ENCODE measurements at places on chromosomes 7 and 10.

DNA sequence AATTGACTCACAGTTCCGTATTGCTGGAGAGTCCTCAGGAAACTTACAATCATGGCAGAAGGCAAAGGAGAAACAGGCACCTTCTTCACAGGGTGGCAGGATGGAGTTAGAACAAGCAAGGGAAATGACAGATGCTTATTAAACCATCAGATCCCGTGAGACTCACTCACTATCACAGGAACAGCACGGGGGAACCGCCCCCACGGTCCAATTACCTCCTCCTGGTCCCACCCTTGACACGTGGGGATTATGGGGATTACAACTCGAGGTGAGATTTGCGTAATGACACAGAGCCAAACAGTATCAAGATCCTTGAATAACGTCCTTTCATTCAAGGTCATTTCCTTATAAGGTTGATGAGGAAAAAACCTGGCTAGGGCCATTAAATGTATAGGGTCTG, 176.6 kb downstream of the TPK1 start:
- no peak for DNase-seq

DNA sequence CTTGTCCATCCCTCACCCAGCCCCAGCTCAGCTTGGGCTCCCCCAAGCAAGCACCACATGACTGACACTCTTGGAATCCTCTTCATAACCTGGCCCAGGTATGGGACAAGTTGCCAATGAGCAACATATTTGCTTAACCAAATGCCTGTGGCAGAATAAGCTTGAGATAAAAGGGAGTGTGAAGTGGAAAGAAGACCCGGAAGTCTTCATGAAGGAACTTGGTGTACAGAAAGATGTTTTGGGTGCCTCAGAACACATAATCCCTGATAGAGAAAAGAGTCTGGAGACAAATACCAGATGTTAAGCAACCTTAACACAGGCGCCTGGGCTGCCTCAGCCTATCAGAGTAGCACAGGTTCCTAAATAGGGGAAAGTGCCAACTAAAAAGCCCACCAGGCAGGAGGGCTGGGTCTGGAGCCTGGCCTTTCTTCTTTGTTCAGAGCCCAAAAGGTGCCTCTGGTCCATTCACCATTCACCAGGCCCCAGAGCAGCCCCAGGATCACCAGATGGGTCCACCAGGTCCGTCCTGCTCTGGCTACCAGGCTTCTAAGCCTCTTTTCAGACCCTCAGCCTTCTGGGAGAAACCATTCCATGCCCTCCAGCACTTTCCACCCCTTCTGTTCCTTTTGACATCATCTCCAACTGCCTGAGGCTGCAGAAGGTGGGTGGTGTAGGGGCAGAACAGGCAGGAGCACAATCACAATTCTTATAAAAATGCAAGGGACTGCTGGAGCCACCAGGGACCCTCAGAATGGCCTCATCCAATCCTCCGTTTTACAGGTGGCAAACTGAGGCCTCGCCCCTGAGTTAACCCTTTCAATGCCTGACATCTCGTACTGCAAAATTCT, 22.6 kb downstream of the KCNMA1 start:
- DNase-seq: no peak

- DNase-seq: no peak
Measured at GRCh38 chr10:87632454-87632853, 27.2 kb upstream of the PAPSS2 start.

- no peak for DNase-seq
Measured at GRCh38 chr7:157465891-157466866, 129.4 kb downstream of the DNAJB6 start.

- no peak for DNase-seq
Measured at GRCh38 chr7:124497176-124497575, 268.4 kb downstream of the GPR37 start.

DNA sequence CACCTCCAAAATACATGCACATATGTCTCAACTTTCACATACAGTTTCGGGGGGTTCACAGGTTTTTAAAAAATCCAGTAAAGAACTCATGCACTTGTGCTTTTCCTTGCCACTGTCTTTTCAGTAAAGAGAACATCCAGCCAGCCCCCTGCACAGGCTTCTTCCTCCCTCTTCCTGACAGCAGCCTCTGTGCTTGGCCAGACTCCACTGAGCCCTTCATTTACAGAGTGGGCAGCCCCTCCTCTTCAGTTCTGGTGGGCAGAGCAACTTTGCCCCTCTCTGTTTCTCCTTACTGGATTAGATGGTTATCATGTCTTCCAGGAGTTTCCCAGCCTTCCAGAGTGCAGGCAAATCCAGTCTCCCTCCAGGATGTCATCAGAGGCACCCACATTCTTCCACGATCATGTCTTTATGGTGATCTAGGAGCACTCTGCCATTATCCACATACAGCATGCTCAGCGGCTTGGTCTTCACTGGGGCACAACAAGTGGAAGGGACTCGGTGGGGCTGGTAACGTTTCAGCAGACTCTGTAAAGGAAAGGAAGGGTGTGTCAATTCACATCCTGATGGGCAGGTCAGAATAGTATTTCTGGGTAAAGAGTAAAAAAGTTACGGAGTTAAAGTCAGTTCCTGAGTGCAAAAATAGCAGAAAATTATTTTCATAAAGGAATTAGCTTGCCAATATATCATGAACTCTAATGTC, 8.8 kb downstream of the NODAL start:
- no peak for DNase-seq

GRCh38 chr7:139683137-139683921, 94.5 kb downstream of the HIPK2 start:
- no peak for DNase-seq

DNA sequence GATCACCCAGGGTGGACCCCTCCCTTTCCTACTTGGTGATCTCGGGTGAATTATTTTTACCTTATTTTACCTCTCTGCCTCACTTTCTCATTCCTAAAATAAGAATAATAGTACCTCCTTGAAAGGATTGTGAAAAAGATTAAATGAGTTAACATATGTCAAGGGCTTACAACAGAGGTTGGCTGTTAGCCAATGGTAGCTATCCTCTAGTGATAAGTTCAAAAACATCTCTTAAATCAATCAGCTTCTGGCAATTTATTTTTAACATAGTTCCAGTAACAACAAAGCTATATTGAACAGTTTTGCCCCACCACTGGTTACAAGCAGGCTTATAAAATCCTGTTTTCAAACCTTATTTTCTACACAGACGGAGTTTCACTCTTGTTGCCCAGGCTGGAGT, 45.4 kb downstream of the TMEM168 start:
- DNase-seq: no peak

DNA sequence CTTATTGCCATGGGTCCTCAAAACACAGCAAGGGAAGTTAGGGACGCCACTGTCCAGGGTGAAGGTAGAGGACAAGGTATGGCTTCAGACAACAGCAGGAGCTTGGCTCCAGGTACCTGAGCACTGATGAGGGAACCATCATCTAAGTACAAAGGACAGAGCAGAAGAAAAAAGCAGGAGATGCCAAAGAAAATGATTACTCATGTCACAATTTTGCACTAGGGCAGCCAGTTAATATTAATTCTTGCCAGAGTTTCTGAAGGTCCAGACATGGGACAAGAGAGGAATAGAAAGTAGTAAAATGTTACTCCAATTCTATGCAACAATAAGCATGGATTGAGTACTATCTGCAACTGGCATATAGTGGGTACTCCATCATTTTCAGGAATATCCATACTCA, 14.1 kb downstream of the PTN start:
- no peak for DNase-seq

DNA sequence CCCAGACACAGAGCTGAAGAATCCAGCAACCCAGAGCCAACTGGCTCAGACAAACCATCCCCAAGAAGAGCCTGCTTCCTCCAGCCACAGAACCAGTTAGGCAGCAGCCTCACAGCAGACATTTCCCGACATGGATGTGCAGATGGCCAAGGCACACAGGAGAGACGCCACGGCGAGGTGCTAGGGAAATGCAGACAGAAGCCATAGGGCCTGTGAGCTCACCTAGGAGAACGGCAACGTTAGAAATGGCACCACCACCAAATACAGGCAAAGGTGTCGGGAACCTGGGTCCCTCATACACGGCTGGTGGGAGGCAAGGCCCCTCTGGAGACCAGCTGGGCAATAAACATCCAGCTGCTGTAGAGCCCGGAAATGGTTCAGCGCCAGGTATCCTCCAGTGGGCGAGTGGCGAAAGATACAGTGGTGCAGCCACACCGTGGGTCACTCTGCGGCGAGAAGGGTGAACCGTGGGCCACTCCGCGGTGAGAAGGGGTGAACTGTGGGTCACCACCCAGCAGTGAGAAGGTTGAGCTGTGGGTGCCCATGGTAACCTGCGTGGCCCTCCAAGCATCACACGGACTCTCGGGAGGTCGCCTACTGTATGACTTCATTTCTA, 31.2 kb downstream of the JAKMIP3 start:
- DNase-seq: no peak

DNA sequence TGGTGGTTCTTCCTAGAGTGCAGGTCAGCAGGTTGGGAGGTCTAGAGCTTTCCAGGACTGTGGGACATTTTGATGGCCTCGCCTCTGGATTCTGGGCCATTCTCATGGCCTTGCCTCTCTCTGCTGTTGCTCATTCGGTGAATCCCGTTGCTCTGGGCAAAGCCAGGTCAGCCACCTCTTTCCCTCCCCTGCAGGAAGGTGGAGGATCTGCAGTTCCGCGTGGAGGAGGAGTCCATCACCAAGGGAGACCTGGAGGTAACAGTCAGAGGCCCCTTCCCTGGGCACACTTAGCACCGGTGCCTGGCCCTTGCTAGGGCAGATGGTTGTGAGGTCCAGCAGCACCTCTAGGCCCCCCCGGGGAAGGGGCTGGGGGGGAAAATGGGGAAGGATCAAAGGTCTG, 74.9 kb downstream of the CLIP2 start:
- DNase-seq: no peak

DNA sequence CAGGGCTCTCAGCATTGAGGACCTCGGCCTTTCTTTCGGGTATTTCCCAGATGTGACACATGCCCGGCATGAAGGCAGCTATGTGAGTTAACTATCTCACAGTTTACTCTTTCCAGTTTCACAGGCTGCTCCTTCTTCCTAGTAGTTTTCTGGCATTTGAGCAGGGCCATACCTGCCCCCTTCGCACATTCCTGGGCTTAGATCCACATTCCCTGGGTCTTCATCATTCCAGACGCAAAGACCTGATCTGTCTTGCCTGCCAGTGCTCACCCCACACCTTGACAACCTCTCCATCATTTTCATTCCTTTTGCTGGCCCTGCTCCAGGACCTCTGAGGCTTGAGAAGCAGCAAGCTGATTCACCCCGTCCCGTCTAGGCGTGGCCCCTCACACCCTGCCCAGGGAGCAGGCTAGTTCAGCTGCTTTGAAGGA, 227.5 kb downstream of the WDR11 start:
- no peak for DNase-seq

DNA sequence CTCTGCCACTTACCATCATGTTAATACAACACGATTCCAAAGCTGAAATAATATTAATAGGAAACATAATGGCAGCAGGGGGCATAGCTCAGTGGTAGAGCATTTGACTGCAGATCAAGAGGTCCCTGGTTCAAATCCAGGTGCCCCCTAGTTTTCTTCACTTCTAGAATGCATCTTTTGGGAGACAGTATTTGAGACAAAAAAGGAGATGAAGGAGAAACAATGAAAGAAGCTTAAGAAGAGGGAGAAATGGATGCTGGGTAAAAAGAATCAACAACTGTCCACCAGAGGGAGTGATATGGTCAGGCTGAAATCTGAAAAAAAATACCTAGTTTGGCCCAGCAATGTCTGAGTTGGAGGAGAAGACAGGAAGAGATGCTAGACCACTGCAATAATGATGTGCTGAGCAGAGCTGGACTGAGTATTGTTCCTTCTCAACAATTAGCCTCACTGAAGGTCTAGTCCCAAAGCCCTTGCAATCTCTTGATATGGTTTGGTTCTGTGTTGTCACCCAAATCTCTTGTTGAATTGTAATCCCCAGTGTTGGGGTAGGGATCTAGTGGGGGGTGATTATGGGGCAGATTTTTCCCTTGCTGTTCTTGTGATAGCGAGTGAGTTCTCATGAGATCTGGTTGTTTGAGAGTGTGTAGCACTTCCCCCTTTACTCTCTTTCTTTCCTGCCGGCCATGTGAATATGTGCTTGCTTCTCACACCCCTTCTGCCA, 48.3 kb downstream of the ZNF783 start:
- peak; percentile 10 for DNase-seq

GRCh38 chr7:29516491-29516890, 47.1 kb upstream of the PRR15 start:
- DNase-seq: no peak

Data from T-helper 2 cell (primary cell).